ENCODE measurements at places on chromosomes 7 and 10. TPM values are rescaled to one million over a fixed set of nuclear protein-coding genes. Genes with fewer than 3 reads are reported as not detected.
A peak's percentile ranks its signal among the peaks of the same experiment; 100 is the strongest.

Gene FAM131B
- total RNA-seq: 1.3 TPM

Gene ORC5
- 28.3 TPM for total RNA-seq

Gene EFCAB10
- not detected for total RNA-seq

Gene DDIT4
- 569 TPM for total RNA-seq

Gene MYPN
- not detected for total RNA-seq

Gene SLC29A4
- 0.73 TPM for total RNA-seq

Gene HOXA2
- not detected for total RNA-seq

Gene MUC3A
- 0.11 TPM for total RNA-seq

Gene EN2
- total RNA-seq: not detected

Gene CYP26C1
- total RNA-seq: not detected

DNA sequence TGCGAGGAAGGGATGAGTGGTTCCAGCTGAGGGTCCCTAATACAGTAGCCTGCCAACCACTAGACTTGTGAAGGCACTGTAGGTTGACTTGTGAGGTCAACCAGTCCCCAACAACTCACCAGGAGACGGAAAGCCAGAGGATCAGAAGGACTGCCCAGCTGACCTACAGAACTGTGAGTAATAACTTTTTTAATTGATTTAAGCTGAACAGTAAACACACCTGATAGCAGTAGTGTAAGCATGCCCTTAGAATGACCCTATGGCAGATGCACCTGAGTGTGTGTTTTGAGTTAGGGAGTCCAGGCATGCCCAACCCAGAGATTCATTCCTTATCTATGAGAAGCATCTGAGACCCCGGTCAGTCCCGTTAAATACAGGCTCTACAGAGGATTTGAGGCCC is 14.1 kb downstream of the PRLHR start:
- H3K27ac ChIP-seq: no peak overlapping the region
- H3K4me3 ChIP-seq: no peak overlapping the region
- no peak for DNase-seq

- peaks cover 7% of the 10 kb centered on the region for H3K4me1 ChIP-seq
- no peak for DNase-seq
- peaks cover 25% of the 10 kb centered on the region for H3K27me3 ChIP-seq
- H3K27ac ChIP-seq: no peak overlapping the region
These were observed 95.3 kb downstream of the WDR11 start for GRCh38 chr10:120946497-120946896.

GRCh38 chr7:56063882-56064625 is at the start of gene SUMF2:
Gene SUMF2 (plus strand): TSS chr7:56064286. CDS start chr7:56064312, 26 bp downstream.
- H3K4me1 ChIP-seq: peaks cover 38% of the 10 kb centered on the region
- H3K36me3 ChIP-seq: peaks cover 61% of the 10 kb centered on the region
- H3K27me3 ChIP-seq: no peaks in the 10 kb centered on the region
- peak; percentile 85 for DNase-seq
- H3K4me3 ChIP-seq: peak within 1 kb of the TSS; percentile 90

DNA sequence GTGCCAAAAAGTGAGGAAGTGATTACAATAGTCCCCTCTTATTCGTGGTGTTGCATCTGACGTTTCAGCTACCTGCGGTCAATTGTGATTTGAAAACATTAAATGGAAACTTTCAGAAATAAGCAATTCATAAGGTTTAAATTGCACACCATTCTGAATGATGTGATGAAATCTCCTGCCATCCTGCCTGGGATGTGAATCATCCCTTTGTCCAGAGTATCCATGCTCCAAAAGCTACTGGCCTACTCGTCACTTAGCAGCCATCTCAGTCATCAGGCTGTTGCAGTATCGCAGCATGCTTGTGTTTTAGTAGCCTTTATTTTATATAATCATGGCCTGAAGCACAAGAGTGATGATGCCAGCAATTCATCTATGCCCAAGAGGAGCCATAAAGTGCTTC is 97.7 kb upstream of the CDCA7L start:
- H3K27ac ChIP-seq: no peak overlapping the region
- no peak for DNase-seq
- no peaks in the 10 kb centered on the region for H3K4me1 ChIP-seq
- H3K4me3 ChIP-seq: no peak overlapping the region
- peaks cover 7% of the 10 kb centered on the region for H3K27me3 ChIP-seq

DNA sequence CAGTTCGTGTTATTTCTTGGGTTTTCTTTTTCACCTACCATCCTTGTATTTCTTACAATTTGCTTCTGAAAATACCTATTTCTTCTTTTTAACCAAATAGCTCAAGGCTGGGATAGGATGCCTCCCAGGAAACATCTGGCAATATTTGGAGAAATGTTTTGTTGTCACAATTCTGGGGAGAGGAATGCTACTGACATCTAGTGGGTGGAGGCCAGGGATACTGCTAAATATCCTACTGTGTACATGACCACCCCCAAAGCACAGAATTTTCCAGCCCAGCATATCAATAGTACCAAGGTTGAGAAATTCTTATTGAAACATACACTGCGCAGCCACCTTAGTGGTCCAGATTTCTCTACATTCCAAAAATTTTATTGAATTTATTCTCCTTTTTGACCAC is 55.5 kb downstream of the CNTNAP2 start:
- no peaks in the 10 kb centered on the region for H3K4me1 ChIP-seq
- no peak overlapping the region for H3K4me3 ChIP-seq
- no peak overlapping the region for H3K27ac ChIP-seq
- no peaks in the 10 kb centered on the region for H3K36me3 ChIP-seq

- H3K4me1 ChIP-seq: peaks cover 12% of the 10 kb centered on the region
- no peaks in the 10 kb centered on the region for H3K27me3 ChIP-seq
- no peak overlapping the region for H3K4me3 ChIP-seq
- H3K36me3 ChIP-seq: no peaks in the 10 kb centered on the region
- DNase-seq: no peak
- no peak overlapping the region for H3K27ac ChIP-seq
These were observed 37.5 kb downstream of the TAS2R41 start for GRCh38 chr7:143514995-143515735.

GRCh38 chr10:34802692-34803091 is 12.4 kb downstream of the PARD3 start:
- H3K4me1 ChIP-seq: no peaks in the 10 kb centered on the region
- no peak for DNase-seq
- no peaks in the 10 kb centered on the region for H3K36me3 ChIP-seq
- no peak overlapping the region for H3K27ac ChIP-seq
- H3K27me3 ChIP-seq: peaks cover 1% of the 10 kb centered on the region
- no peak overlapping the region for H3K4me3 ChIP-seq

- no peak overlapping the region for H3K27ac ChIP-seq
- no peaks in the 10 kb centered on the region for H3K4me1 ChIP-seq
- no peaks in the 10 kb centered on the region for H3K27me3 ChIP-seq
- no peaks in the 10 kb centered on the region for H3K36me3 ChIP-seq
- no peak for DNase-seq
These were observed 209.1 kb downstream of the TRIL start for GRCh38 chr7:28748933-28749584.

DNA sequence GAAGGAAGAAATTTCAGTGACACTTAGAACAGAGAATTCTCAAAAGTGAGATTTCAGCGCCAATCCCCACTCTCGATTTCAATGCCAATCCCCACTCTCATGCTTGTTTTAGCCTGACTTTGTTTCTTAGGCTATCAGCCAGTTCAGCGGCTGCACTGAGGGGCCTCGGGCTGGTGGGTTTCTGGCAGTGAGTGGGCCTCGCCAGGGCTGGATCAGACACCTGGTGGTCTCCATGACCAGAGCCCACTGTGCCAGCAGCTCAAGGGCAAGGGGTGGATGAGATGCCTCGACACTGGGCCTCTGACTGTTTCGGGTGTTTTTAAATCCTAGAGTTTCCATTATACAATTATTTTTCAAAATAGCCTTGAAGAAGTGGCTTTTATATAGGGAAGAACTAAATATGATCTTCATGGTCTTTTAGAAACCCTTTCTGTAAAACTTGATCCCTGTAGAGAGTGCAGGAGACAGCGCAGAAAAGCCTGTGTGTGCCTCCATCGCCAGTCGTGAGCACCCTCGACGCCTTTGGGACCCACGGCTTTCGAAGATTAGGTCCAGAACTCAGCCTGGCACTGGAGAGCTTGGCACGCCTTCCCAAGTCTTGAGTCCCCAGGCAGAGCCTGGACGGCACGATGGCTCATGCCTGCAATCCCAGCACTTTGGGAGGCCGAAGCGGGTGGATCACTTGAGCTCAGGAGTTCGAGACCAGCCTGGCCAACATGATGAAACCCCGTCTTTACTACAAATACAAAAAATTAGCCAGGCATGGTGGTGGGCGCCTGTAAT is 76.2 kb downstream of the INPP5A start:
- peaks cover 28% of the 10 kb centered on the region for H3K36me3 ChIP-seq
- no peak overlapping the region for H3K4me3 ChIP-seq
- DNase-seq: no peak
- H3K27ac ChIP-seq: no peak overlapping the region

- H3K27ac ChIP-seq: peak overlapping the region; percentile 86
- H3K4me1 ChIP-seq: peaks cover 88% of the 10 kb centered on the region
- peak overlapping the region; percentile 49 for H3K4me3 ChIP-seq
- DNase-seq: no peak
- no peaks in the 10 kb centered on the region for H3K27me3 ChIP-seq
These were observed 61.3 kb downstream of the PIP4K2A start for GRCh38 chr10:22652988-22653481.

DNA sequence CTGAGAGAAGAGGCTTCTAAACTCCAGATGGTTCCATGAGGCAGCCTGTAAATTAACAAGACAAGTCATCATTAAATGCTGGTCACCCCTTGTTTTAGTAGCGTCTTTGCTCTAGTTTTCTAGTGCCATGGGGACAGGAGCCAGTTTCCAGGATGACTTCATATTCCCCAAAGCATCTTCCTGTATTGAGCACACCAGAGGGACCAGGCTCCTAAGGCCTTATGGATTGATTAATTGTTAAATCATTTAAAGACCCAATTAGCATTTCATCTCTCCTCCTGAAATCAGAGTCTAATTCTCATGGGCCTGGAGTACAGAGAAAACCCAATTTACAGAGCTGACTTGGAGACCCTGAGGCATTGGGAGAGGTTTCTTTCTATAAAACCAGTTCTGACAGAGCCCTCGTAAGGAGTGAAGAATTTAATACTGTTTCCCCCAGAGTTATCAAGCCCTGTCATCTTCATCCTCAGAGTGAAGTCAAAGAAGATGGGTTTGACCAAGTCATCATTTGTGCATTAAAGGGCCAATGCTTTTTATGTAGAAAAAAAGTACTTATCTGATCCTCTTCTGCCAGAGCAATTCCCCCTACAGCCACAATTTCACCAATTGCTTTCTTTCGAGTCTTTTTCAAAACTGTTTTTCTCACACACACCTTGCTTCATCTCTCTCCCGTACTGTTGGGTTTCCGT is 678.7 kb downstream of the SDK1 start:
- no peak overlapping the region for H3K4me3 ChIP-seq
- H3K4me1 ChIP-seq: no peaks in the 10 kb centered on the region
- H3K27ac ChIP-seq: no peak overlapping the region
- DNase-seq: no peak
- H3K36me3 ChIP-seq: no peaks in the 10 kb centered on the region

- H3K4me3 ChIP-seq: no peak overlapping the region
- no peak overlapping the region for H3K27ac ChIP-seq
- no peaks in the 10 kb centered on the region for H3K27me3 ChIP-seq
- DNase-seq: no peak
- H3K36me3 ChIP-seq: no peaks in the 10 kb centered on the region
These were observed 548.0 kb downstream of the CCSER2 start for GRCh38 chr10:84876116-84876999.

DNA sequence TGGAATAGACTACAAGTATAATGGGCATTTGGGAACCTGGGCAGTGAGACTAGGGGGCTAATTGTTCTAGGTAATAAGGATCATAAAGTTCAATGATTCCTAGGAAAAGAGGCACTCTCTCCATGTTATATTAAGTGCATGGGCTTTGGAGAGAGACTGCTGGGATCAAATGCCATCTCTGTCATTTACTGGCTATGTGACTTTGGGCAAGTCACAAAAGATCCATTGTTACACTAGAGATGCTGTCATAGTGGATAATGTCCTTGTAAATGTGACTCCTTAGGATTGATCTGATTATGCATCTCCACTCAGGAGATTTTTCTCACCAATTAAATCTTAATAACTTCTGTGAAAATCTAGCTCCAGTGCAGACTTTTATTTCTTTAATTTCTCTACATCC is 156.3 kb upstream of the CACNA2D1 start:
- DNase-seq: no peak
- no peak overlapping the region for H3K4me3 ChIP-seq
- H3K36me3 ChIP-seq: no peaks in the 10 kb centered on the region
- H3K27ac ChIP-seq: no peak overlapping the region

DNA sequence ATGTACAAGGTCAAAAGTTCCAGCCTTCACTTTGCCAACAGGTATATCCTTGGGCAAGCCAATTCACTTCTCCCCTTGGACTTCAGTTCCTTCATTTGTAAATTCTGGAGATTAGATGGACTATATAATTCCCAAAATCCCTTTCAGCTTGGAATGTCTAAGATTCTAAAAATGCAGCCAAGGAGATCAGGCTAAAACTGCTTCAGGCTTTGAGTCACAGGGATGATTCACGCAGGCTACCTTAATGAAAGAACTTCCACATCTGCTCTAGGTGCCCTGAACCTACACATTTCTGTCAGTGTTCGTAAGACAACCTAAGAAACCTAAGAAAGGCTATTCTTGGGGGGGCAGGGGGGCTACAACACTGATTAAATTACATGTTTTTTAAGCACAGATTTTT is 7.1 kb downstream of the CPVL start:
- no peak overlapping the region for H3K4me3 ChIP-seq
- H3K4me1 ChIP-seq: no peaks in the 10 kb centered on the region
- no peaks in the 10 kb centered on the region for H3K36me3 ChIP-seq
- H3K27me3 ChIP-seq: peaks cover 4% of the 10 kb centered on the region

DNA sequence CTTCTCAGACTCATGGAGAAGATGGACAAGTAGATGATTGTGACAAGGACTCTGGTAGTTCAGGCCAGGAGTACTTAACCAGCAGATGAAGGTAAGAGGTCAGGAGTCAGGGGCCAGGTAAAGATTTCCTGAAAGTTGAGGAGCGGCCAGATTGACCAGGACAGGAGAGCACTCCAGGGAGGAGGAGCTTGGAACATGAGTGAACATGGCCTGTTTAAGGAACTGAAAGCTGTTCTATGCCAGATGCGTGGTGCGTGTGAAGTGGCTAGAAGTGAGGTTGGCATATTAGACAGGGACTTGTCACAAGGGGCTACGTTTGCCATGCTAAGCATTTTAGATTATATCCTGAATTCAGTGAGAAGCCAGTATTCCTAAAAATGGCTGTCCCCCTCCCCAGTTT is 157.2 kb downstream of the WNT2 start:
- no peaks in the 10 kb centered on the region for H3K27me3 ChIP-seq
- no peak overlapping the region for H3K27ac ChIP-seq
- no peaks in the 10 kb centered on the region for H3K36me3 ChIP-seq
- DNase-seq: no peak
- H3K4me3 ChIP-seq: no peak overlapping the region

Measured in activated T-helper 2 cell treated with anti-CD3 and anti-CD28 coated beads, Interferon-gamma antibody, Interleukin-2, Interleukin-4, amounts not matched to agents 10 μg/mL and 5 μg/mL and 100 μg/mL, durations not matched to agents 14 hours and 24 hours and 36 hours (primary cell).